Tibial artery (tissue), 4 donors: ENCODE measurements at places on chromosomes 16 and 17.

GRCh38 chr16:75114946-75115825 lies 1.4 kb downstream of the LDHD start:
- H3K27me3 ChIP-seq: no peaks in the 10 kb centered on the region
- DNase-seq: no peak
- no peaks in the 10 kb centered on the region for H3K36me3 ChIP-seq
- peak overlapping the region; percentile 77 for H3K27ac ChIP-seq

DNA sequence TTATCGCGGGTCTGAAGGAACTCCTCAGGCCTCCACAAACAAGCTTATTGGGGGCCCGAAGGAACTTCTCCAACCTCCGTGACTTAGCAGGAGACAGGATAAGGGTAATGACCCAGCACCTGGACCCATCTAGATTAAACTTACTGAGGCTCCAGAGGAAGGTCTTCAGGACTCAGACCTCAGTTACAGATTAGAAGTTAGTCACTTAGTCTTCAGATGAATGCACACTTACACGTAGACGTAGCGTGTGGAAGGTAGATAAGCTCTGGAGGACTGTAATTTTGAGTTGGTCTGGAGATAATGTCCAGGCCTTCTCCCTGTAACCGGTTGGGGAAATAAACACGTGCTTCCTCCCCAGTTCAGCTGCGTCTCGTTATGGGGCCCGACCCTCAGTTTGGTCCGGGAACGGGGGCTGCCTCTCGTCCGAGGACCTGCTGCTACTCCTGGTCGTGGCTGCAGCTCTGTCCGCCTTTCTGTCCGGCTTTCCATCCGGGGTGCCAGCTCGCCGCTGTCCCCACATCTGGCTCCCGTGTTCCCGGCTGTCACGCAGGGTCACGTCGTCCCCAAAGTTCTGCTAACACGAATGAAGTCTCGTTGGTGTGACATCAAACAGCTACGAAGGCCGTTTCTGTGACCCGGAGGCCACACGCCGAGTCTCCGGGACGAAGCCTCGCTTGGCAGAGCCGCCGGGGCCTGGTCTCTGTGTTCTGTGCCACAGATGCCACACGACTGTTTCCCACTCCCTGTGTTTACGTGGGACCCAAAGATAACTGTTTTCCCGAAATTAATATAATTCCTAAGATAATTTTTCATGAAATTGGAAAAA lies 11.8 kb upstream of the SECTM1 start:
- no peaks in the 10 kb centered on the region for H3K4me1 ChIP-seq
- H3K4me3 ChIP-seq: no peak overlapping the region
- H3K36me3 ChIP-seq: no peaks in the 10 kb centered on the region
- no peak overlapping the region for H3K27ac ChIP-seq

- no peak for DNase-seq
- no peak overlapping the region for H3K27ac ChIP-seq
- no peak overlapping the region for H3K4me3 ChIP-seq
- H3K36me3 ChIP-seq: no peaks in the 10 kb centered on the region
- no peaks in the 10 kb centered on the region for H3K4me1 ChIP-seq
- no peaks in the 10 kb centered on the region for H3K27me3 ChIP-seq
Observed at GRCh38 chr17:57455063-57455914, 199.0 kb downstream of the MSI2 start.

- H3K4me3 ChIP-seq: peak overlapping the region; percentile 34
- H3K27ac ChIP-seq: no peak overlapping the region
- no peaks in the 10 kb centered on the region for H3K36me3 ChIP-seq
- H3K4me1 ChIP-seq: peaks cover 25% of the 10 kb centered on the region
- peaks cover 50% of the 10 kb centered on the region for H3K27me3 ChIP-seq
Observed at GRCh38 chr17:30234964-30235363, 533 bp downstream of the SLC6A4 start.
